Stimulated activated CD8-positive, alpha-beta memory T cell treated with anti-CD3 and anti-CD28 coated beads, Interleukin-7, amount 100 ng/mL, for 1 hour (primary cell): ENCODE measurements at places on chromosomes 3 and 15.

- DNase-seq, result no peak
Measured at GRCh38 chr3:110741891-110742290, 329.7 kb upstream of the NECTIN3 start.

DNA sequence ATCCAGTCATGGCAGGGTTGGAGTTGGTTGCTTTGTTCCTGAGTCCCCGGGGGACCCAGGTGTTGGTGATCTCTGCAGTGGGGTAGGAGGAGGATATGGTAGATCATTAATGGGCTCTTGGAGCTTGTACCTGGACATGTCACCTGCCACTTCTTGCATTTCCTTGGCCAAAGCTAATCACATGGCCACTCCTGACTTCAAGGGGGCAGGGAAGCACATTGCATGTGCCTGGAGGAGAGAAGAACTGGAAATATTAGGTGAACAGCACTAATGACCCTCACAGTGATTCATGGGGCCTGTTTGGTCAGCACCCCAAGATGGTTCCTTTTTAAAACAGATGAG is 87.1 kb upstream of the MYZAP start:
- no peak for DNase-seq

DNA sequence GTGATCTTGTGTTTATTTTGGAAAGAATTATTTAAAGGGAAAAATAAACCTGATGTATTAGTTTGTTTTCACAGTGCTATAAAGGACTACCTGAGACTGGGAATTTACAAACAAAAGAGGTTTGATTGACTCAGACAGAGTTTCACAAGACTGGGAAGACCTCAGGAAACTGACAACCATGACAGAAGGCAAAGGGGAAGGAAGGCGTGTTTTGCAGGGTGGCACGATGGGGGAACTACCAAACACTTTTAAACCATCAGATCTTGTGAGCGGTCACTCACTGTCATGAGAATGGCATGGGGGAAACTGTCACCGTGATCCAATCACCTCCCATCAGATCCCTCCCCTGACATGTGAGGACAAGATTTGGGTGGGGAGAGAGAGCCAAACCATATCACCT is 87.0 kb downstream of the TP63 start:
- DNase-seq, result no peak

GRCh38 chr15:74725845-74726773 is 781 bp upstream of the CYP1A1 start:
- DNase-seq, result no peak

GRCh38 chr3:18417904-18418572 is 7.1 kb downstream of the SATB1 start:
- DNase-seq, result no peak

GRCh38 chr3:152266221-152266995 is 2.3 kb upstream of the MBNL1 start:
- DNase-seq, result no peak

GRCh38 chr3:40404591-40405198 is 17.7 kb downstream of the ENTPD3 start:
- no peak for DNase-seq

DNA sequence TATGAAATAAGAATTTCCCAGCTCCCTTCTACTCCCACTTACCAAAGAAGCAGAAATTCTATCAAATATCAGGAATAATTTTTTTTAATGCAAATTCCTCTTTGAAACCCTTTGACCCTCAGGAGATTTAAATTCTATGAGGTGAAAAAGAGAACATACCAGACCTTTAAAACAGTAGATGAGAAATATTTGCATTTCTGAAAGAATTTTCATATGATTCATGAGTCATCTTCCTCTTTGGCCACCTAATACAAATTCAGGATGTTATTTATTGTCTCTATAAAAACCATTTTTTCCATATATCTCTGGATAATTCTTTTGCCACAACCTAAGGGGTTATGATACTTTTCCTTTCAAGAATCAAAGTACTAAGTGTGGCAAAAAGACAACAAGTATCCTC is 67.3 kb upstream of the ST3GAL6 start:
- no peak for DNase-seq

- DNase-seq, result no peak
Measured at GRCh38 chr3:4387210-4388204, 79.6 kb downstream of the SUMF1 start.
